Astrocyte of the spinal cord (primary cell): ENCODE measurements at places on chromosomes 7 and 10.

DNA sequence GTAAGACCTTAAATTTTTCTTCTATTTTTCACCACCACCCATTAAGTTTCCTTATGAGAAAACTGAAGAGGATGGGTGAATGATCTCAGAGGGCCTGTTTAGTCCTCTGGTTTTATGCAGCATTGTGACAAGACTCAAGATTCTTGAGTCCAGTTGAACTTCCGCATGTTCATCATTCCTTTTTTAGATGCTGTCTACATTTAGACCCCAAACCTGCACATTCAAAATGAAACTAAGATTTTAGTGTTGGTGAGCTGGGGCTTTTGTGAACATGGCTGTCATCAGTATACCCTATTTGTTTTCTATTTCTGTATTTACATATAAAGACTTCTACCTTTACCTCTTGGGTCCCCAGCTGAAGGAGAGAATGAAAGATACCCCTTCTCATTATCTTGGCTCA is 31.1 kb downstream of the NET1 start:
- DNase-seq: no peak

GRCh38 chr7:85103357-85103756 is 83.5 kb downstream of the SEMA3D start:
- no peak for DNase-seq

DNA sequence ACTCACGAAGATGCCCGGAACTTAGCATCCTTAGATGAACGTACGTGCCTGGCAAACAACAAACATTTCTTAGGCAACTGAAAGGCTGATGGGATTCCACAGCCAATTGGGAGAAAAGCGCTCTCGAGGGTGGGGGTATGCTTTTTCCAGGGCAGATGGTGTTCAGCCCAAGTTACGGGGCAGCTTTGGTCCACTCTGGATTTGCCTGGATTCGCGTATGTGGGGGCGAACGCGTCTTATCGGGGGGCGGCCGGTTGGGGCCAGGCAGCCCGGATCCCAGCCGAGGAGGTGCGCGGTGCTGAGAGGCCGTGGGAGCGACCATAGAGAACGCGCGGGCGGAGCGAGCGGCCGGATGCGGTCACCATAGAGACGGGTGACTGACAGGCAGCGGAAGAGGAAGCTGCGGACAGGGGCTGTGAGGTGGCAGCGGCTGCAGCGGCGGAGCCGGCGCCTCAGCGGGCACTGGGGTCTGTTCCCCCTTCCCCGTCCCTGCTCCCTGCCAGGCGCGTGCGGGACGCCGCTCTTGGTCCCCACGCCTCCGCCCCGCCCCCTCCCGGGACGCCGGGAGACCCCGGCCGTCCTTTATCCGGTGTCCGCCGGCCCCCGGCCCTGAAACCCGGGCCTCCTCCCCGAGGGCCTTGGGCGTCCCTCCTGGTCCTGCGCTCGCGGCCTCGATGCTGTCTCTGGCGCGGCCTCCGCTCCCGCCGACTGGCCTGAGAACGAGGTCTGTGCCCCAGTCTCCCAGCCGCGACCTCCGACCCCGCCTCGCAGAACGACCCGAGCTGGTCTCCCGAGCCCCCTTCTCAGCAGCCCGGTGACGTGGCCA is at the start of gene CHPF2:
Gene CHPF2, plus strand, starts transcription at position 393 of the 826 bp plus-strand sequence. CDS start 1,529 bp downstream, outside the sequence.
- DNase-seq: peak; percentile 83

DNA sequence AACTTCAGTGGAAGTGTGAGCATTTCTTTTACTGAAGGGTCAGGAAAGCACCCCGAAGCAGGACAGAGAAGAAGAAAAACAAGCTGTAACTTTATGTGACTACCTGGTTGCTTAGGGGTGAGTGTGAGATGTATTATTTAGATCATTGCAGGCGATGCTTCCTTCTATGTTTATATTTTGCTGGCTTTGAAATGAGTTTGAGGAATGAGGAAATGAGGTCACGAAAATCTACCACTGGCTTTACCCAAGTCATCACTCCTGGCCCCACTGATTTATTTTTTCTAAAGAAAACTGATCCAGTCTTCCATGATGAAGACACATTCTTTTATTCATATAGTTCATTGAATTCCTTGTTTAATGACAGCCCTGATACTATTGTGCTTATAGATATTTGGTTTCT is 716.6 kb upstream of the FZD8 start:
- no peak for DNase-seq

DNA sequence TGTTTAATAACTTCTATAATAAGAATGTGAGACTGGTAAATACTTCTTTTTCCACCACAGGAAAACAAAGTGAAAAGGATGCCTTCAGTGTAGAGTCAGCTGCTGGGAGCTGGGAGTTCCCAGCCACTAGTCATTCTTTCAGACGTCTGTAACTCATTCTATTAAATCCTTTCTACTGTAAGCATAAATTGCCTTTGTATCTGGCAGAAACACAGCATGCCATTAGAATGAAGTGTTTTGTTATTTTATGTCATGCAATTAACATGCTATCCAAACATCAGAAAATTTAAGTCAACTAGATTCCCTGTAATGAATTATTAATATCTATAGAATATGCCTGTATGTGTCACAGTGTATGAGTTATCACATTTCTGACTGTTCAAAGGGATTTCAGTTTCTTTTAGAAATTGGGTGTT is 14.3 kb downstream of the BPGM start:
- DNase-seq: peak; percentile 72

DNA sequence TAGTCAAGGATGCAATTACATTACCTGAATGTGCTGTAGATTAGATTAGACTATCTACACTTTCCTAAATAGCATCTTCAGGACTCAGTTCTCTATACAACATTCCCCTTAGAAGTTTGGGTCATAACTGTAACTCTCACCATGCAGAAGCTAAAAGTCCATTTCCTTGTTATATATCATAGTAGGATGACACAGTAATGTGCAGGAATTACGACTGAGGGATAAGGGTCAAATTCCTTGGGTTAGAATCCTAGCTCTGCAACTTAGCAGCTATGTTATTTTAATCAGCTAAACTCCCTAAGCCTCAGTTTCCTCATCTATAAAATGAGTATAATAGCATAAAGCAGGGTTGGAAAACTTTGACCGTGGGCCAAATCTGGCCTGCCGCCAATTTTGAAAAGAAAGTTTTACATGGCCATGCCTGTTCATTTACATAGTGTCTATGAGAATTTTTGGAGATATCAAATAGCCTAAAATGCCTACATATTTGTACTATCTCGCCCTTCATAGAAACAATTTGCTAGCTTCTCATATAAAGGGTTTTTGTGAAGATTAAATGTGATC is 14.8 kb downstream of the NRCAM start:
- DNase-seq: no peak

GRCh38 chr10:13991353-13991752 is 339.4 kb downstream of the FRMD4A start:
- no peak for DNase-seq
